ENCODE measurements at places on chromosomes 5 and 9.

GRCh38 chr9:132802121-132802795 lies 75.8 kb downstream of the AK8 start:
- DNase-seq, result no peak

- peak; percentile 18 for DNase-seq
These were observed 255.2 kb downstream of the ARHGAP26 start for GRCh38 chr5:143025376-143025775.

DNA sequence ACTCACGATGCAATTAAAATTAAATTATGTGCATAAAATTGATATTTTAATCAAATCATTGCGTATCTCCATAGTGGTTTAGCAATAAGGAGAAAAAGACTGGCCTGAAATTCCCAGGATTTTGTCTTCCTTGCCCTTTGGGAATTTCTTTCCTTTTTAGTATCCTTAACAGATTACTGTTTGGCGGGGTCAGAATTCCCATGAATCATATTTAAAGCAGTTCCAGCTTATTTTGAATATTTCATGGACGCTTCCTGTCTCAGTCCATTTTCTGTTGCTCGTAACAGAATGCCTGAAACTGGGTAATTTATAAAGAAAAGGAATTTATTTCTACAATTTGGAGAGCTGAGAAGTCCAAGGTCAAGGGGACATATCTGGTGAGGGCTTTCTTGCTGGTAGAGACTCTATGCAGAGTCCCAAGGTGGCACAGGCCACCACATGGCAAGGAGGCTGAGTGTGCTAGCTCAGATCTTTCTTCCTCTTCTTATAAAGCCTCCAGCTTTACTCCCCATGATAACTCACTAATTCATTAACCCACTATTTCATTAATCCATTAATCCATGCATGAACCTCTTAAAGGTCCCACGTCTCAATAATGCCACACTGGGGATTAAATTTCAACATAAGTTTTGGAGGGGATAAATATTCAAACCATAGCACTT lies 37.8 kb downstream of the CDH6 start:
- DNase-seq, result no peak

DNA sequence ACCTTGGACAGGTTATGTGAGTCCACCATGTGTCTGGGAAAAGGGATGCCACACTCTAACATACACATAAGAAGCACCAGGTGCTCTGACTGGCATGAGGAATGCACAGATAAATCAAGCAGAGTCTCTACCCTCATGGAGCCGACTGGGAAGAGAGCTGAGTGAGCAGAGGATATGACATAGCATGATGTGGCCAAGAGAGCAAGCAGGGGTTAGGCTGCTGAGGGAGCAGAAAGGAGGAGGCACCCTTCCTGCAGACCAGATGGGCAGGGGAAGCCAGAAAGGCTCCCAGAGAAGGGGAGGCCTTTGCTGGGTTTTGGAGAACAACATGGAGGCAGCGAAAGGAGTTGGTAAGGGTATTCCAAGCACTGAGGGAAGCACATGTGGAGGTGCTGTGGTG lies 223.1 kb downstream of the GNA14 start:
- peak; percentile 46 for DNase-seq

DNA sequence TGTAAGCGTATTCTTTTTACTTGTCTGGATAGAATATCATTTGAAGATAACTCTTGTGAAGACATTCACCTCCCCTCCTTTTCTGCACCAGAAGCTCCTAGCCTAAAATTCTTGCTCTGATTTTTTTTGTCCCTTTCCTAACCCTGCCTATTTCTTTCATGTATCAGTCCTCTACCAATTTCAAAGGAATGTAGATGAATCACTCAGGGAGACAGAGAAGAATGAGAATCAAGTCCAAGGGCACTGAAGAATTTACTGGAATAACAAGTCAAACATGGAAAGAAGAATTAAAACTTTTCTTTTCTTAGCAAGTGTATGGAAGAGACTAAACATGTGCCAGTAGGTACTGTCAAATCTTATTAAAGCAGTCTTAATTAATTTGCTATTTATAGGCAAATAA lies 618.7 kb downstream of the DNAH5 start:
- DNase-seq, result no peak

GRCh38 chr5:111349429-111349828 lies 125.2 kb downstream of the CAMK4 start:
- DNase-seq, result no peak

GRCh38 chr5:3736926-3737325 lies 141.3 kb downstream of the IRX1 start:
- no peak for DNase-seq

GRCh38 chr5:137252512-137252911 lies 246.6 kb downstream of the SPOCK1 start:
- peak; percentile 39 for DNase-seq

DNA sequence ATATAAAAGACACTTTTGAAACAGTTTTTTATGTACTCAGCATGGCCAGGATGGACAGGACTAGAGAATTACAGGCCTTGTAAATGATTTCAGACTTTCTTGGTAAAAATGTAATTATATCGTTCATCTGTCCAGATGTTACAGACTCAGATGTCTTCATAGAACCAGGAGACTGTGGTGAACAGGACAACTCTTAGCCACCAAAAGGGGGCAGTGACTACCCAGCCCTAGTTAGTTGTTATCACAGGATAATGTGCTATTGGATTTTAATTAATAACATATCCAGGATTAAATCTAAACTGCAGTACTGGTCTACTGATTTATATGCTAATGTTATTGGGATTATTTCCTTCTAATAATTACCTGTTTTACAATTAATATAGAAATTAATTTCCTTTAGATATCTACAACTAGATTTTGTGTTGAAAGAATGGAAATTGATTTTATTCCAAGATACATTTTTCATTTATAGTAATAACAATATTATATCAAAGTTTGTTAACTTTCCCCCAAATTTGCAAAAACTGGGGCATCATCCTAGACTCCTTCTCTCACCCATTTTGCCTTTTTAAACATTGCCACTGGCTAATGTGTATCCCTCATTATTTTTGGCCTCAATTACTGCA lies 99.4 kb downstream of the MTREX start:
- DNase-seq, result peak; percentile 78

GRCh38 chr5:38509185-38509584 lies 47.3 kb downstream of the LIFR start:
- peak; percentile 84 for DNase-seq

- peak; percentile 43 for DNase-seq
These were observed 21.4 kb downstream of the TGFBR1 start for GRCh38 chr9:99126312-99126711.

DNA sequence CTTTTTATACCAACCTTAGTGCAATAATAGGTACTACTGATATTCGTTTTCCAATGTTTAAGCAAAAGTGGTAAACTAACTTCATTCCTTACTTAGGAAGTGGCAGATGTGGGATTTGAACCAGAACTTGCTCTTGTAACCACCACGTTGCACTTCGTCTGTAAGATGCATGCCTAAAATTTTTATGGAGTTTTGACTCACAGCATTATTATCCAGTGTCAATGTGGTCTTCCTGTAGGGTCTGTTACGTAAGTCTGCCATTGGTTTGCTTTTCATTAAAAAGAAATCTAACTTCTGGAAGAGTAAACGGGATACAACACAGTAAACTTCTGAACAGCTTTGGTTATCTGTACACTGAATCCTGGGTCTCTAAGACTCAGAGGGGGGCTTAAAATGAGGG lies 521.0 kb upstream of the WWC1 start:
- DNase-seq, result peak; percentile 70

DNA sequence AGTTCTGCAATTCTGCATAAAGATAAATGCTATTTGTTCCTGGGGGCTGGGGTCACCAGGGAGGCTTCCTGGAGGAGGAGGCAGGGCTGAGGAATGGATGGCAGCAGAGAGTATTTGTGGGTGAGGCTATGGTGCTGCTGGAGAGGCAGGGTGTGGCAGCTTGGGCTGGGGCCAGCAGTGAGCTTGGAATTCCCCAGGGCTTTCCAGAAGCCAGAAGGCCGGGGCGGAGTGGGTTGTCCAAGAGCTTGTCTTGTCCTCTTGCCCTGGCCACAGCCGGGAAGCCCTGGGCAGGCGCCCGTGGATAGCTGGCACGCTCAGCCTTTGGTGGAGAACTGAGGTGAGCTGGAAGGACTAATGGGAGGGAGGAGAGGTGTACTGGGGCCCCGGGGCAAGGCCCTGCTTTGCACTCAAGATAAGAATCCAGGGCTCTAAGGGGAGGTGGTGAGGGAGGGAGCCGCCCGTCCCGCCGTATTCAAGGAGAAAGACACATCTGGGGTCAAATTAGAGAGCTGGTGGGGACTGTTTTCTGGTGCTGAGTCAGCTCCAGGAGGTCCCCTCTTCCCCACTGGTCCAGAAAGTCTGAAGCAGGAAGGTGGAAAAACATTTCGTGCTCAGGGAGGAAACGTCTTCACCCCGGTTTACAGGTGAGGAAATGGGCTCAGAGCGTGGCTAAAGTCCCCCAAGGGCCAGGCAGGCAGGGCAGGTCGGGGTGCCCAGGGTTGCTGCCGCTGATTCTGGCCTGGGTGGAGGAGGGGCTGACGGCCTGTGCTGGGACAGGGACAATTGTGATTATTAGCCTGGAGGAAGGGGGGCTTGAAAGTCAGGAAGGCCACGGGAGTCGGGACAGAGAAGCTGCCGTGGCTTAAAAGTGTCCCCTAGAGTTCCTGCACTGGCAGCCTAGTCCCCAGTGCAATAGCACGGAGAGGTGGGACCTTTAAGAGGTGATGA lies 26.9 kb upstream of the CNOT6 start:
- peak; percentile 69 for DNase-seq
